ENCODE measurements at places on chromosomes 6 and 20. TPM values are rescaled to one million over a fixed set of nuclear protein-coding genes. Genes with fewer than 3 reads are reported as not detected.

DNA sequence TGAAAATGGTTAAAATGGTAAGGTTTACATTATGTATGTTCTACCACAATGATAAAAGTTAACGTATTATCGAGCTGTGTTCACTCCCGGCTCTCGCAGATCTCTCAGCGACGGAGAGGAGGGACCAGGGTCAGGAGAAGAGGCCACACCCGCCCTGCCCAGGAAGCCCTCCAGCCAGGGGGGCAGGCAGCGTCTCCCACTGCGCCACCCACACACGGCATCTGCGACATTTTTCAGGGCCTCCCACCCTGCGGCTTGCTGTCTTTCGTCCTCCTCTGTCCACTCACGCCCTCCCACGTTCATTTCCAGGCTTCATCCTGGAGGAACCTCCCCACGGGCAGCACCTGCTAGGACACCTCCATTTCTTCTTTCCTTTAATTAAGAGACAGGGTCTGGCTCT, 43.3 kb downstream of the ZBTB46 start:
- no peak for DNase-seq

DNA sequence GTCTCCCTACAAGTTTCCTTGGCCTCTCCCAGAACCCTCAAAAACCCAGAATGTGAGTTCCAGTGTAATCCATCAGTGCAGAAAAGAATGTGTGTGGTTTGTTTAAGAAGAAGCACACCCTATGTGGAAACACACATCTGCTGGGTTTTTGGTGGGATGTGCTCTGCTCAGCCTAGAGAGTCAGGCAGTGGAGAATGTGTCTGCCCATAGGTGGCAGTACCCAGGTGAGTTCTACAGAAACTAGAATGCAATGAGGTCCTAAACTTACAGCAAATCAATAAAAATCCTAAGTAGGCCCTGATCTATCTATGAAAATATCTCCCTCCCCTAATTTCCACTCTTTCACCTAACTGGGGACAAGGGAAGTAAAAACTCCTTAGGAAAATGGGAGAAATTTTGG, 437.3 kb downstream of the DHX35 start:
- no peak for DNase-seq

- no peak for DNase-seq
Measured at GRCh38 chr6:129606664-129607063, 103.3 kb downstream of the ARHGAP18 start.

TMEM151B gene
- total RNA-seq = not detected

OPN5 gene
- total RNA-seq = not detected

KCNK15 gene
- total RNA-seq = 0.09 TPM
